ENCODE measurements at places on chromosomes 2 and 18.

DNA sequence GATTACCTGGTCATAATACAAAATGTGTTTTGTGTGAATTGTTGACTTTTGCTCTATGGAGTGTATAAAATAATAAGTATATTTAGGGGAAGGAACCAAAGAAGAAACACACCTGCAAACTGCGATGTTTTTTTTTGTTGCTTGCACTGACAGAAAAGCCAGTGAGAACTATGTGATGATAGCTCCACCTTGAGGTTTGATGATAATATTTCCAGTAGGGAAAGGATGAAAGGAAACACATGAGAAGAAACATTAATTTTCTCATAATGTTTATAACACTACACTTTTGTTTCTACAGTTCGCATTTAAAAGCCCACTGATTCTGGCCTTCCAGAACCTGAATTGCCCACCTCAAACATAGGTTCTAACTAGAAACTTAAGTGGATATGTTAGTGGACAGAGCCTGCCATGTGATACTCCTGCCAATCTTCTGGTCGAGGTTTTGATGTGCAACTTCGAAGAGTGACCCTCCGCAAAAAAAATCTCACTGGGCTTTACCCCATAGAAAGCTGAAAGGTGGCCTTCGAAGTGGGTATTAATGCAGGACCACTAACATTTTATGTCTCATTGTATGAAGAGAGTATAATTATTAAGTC is 476.4 kb upstream of the SPHKAP start:
- no peak for DNase-seq

DNA sequence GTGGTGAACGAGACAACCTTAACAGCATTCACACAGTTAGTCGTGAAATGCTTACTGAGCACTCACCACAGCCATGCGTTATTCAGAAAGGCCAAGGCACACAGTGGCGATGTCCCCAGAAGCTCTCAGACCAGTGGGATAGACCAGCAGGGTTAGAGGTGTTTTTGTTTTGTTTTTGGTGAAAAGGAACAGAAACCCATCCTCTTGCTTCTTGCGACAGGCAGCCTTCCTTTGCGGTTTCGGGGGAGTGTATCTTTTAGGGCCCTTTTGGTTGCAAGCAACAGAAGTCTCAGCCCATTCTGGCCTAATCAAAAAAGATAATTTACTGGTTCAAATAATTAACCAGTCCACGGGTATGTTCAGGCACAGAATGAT is 4.7 kb downstream of the GNLY start:
- DNase-seq: no peak

- no peak for DNase-seq
Observed at GRCh38 chr2:119255760-119256581, 32.3 kb downstream of the STEAP3 start.

GRCh38 chr2:185188656-185189055 is 549.9 kb upstream of the FSIP2 start:
- no peak for DNase-seq

- no peak for DNase-seq
Observed at GRCh38 chr2:191645434-191646162, 32.3 kb upstream of the NABP1 start.

DNA sequence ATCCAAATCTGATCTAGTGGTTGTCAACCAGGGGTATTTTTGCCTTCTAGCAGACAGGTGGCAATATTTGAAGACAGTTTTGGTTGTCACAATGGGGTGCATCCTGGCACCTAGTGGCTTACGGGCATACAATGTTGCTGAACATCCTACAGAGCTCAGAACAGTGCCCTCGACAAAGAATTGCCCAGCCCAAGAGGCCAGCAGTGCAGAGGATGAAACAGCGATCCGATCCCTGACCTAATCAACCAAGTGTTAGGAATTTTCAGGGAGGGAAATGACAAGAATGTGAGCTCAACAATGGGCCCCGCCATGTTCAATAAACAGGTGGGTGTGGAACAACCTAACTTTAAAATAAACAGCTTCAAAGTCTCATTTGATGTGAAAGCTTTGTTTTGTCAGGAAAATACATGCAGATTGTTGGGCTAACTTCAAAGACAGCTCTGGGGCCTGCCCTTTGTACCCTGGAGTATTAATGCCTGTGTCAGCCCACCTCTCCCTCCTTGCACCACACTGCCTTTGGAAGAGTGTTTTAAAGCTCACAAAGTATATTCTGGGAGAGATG is 22.5 kb upstream of the SCYGR5 start:
- no peak for DNase-seq

- no peak for DNase-seq
Observed at GRCh38 chr2:13332060-13332459, 615.3 kb downstream of the TRIB2 start.

GRCh38 chr18:69944436-69944835 is 3.2 kb downstream of the CD226 start:
- no peak for DNase-seq

- no peak for DNase-seq
Observed at GRCh38 chr2:55986700-55987440, 63.3 kb upstream of the EFEMP1 start.

- DNase-seq: no peak
Observed at GRCh38 chr2:12844511-12844910, 127.8 kb downstream of the TRIB2 start.

DNA sequence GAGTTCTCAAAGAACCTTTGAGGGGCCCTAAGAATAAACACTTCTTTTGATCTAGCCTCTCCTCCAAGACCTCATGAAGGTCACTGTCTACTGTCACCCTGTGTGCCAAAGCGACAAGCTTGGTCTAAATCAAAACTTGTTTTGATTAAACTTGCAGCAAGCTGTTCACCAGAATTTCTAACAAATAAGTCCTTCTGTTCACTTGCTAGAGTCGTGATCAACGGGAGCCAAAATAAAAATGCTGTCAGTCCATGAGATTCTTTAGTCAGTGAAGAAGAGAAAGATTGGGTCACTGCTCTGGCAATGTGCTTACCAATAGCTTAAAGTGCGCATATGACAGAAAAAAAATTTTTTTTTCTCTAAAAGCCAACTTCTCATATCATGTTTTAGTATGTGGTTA is 53.9 kb upstream of the GALNT5 start:
- DNase-seq: no peak

- no peak for DNase-seq
Observed at GRCh38 chr2:77005522-77005921, 516.7 kb downstream of the LRRTM4 start.

- DNase-seq: no peak
Observed at GRCh38 chr2:31141443-31142085, 3.3 kb upstream of the GALNT14 start.

DNA sequence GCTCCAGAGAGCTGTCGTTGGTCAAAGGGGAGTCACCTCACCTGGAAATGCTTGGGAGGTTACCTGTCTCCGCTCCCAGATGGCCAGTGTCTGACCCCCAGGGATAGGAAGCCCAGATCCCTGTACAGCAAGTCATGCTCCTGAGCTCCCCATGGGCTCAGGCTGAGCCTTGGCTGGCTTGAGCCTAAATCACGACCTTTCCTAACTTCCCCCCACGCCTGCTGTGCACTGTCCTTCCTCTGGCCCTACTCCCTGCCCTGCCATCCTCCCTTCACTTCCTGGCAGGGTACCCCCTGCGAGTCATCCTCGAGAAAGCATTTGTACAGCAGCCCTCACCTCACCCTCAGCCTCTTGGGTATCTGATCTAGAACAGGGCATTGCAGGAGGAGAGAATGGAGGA is 9.2 kb upstream of the HDAC4 start:
- no peak for DNase-seq

GRCh38 chr18:4597301-4597700 is 142.2 kb upstream of the DLGAP1 start:
- no peak for DNase-seq

DNA sequence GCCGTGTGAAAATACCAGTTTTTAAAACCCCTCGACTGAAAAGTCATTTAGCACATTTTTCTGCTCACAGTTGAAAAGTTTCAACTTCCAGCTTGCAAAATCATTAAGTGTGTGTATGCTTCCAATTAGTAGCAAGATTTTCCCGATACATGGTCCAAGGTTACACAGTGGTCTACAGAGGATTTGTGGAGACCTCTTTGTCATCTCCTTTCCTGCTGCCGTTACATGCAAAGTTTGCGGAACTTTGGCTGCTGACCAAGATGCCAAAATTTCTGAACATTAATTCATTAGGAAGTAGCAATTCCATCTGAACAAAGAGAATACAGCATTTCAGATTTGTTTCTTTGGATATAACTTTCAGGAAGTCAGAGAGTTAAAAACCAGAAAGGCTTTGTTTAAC is 474.6 kb downstream of the PLCL1 start:
- DNase-seq: no peak

DNA sequence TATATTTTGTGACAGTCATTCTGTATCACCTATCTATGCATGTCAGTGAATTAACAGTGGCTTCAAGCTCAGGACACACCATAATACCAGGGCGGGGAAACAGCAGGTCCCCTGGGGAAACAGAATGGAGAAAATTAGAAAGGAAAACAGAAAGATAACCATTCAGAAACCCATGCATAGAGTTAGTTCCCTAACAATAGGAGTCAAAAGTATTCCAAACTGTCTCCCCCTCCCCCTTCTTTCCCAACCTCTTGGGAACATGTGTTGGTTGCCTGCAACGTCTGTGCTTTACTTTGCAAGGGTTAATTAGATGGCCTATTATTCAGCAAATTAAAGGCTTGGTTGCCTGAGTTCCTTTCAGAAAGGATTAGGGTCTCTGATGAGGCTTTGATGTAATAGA is 176.4 kb downstream of the MYO3B start:
- DNase-seq: no peak

Measured in cortex of kidney (tissue), 1 donor.